ENCODE measurements at places on chromosomes 3 and 15.

GRCh38 chr3:125398952-125399351, 23.8 kb upstream of the ZNF148 start:
- no peak for DNase-seq

DNA sequence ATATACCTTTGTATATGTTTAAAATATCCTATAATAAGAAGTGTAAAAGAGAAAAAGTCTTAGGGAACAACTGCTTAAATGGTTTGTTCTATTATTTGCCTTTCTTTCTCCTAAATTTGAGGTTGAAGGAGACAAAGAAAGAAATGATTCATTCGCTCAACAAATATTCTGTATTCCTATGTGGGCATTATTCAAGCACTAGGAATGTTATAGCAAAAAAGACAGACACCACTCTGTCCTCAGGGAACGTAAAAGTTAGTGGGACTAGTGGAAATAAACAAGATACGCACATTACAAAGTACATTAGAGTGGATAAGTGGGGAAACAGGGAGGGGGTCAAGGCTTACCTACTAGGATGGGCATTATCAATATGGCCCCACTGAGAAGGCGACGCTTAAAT, 332.2 kb downstream of the LPP start:
- DNase-seq, result no peak

- DNase-seq, result no peak
These were observed 11.9 kb downstream of the PRICKLE2 start for GRCh38 chr3:64213224-64213878.

- DNase-seq, result no peak
These were observed 47.9 kb downstream of the CCNB2 start for GRCh38 chr15:59152694-59153450.

DNA sequence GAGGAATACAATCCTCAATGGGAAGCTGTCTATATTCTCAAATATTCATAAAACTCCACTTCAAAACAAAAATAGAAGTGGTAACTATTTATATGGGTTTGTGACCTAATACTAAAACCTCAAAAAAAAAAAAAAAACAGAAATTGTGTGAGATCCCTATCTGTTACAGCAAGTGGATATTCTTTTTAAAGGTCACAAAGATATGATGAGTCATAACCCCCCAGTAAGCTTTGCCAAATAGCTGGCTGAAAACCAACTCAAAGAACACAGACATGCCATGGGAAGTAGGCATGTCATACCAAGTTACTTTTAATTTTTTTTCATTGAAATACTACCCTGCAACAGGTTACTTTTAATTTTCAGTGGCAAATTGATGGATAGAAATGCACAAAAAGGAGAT, 62.5 kb downstream of the CBLB start:
- DNase-seq, result no peak

- no peak for DNase-seq
These were observed 80.7 kb downstream of the CHST2 start for GRCh38 chr3:143200001-143200924.

- DNase-seq, result no peak
These were observed 10.6 kb downstream of the SPRED1 start for GRCh38 chr15:38263251-38263650.

DNA sequence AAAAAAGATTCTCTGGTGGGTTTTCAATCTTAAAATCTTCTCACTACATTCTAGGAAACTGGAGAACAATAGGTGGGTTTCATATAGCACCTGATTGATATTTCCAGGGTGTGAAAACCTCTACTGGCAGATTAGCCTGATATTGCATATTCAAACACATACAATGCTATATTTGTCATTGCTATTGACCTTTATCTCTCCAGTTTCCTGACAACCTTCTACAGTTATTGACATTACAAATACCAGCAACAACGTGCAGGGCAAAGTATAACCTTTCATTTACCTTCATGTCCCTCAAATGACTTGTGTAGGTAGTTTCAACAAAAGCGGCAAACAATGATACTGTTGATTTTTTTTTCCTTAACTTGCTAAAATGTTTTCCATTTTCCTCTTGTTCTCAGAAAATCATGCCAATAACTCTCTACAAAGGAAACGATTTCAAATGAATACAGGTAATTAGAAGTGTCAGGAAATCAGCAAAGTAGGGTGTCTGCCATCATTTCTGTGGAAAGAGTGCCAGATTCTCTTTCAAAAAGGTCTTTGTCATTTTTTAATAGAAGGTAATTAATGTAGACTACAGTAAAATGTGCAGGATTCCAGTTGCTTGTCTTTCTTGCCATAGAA, 72.6 kb upstream of the CDIN1 start:
- DNase-seq, result no peak

DNA sequence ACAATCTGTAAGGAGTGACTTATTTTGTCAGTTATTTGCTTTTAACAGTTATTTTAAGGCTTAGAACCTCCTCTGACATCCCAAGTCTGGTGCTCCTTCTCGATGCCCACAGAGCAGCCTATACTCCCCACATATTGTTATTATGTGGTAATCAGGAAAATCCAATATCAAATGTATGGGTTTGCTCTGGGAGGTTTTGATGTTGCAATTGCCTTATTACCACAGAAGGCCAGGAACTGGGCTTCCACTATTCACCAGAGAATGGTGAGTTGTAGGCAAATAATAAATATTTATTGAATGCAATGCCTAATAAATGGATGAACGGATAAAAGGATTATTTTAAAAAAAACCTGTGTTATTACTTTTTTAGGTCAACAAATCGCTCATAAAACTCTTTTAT, 12.2 kb downstream of the NEK10 start:
- no peak for DNase-seq

- no peak for DNase-seq
These were observed 13.7 kb upstream of the CCR3 start for GRCh38 chr3:46228260-46229242.

DNA sequence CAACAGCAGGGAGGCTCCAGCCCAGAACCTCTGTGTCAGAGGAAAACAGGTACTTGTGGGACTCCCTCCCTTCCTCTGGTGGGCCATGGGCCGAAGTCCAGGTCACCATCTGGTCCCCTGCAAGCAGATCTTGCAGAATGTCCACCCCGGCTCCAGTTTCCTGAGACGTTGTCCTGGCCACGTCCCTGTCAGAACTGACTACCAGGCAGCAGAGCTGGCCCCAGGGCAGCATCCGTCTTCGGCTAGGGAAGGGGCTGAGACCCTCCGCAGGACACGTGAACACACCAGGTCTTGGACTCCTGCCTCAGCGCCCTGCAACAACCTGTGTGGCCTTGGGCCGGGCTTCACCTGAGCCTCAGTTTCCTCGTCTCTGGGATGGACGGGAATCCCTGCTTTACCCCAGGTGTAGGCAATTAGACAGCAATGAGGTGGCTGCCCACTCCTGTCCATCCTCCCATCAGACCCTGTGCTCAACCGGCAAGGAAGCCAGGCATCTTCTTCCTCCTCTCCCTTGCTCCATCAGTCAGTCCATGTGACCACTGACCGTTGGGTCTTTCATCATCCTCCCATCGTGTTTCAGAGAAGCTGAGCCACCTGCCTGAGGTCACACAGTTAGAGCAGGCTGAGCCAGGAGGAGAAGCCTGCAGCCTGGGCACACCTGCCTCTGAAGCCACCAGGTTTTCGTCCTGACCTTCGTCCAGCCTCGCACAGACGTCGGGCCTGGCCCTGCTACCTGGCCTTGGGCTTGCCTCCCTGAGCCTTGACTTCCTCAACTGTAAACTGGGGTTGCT, 8.9 kb upstream of the PRKCD start:
- DNase-seq, result peak; percentile 47

DNA sequence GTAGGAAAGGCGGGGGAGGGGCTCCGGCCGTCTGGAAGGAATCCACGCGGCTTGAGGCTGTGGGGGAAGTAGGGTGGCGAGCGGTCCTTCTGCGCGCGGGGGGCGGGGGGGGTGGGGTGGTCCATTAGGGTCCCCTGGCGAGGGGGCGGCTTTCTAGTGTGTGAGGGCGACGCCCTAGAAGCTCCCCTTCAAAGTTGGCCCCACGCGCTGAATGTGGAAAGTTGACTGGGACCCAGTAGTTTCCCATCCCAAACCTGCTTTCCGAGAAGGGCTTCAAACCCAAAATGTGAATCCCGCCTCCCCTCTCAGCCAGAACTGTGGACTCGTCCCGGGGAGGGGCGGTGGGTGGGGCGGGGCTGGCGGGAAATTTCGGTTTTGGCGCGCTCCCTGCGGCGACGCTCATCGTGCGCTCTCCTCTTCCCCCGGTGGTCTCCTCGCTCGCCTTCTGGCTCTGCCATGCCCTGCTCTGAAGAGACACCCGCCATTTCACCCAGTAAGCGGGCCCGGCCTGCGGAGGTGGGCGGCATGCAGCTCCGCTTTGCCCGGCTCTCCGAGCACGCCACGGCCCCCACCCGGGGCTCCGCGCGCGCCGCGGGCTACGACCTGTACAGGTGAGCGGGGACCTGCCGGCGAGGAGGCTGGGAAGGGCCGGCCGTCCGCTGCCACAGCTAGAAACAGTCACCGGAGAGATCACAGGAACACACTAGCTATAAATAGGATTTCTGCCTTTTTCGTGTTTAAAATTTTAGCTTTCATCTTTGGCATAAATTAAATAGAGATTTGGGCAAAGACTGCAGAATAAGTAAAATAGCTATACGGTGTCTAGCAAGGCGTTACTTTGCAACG, 790 bp downstream of the DUT start:
- peak; percentile 88 for DNase-seq

GRCh38 chr3:11609481-11609880, 34.2 kb downstream of the VGLL4 start:
- DNase-seq, result no peak

GRCh38 chr15:33971811-33972210, 3.5 kb downstream of the CHRM5 start:
- no peak for DNase-seq

DNA sequence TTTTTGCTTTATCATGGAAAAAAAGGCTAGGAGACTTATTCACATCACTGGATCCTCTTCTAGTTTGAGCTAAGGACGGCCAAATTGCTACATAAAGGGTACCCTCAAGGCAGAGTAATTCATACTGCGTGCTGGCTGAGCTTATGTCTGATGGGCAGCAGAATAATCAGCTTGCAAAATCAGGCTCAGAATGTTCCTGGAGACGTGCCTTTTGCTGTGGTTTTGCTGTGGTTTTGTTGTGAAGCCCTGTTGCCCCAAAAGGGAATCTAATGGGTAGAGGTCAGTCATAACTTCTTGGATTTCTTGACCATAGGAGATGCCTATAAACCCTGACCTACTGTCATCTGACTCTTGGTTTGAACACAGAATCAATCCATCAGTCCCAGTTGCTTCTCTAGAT, 189.9 kb downstream of the SOX2 start:
- DNase-seq, result no peak

DNA sequence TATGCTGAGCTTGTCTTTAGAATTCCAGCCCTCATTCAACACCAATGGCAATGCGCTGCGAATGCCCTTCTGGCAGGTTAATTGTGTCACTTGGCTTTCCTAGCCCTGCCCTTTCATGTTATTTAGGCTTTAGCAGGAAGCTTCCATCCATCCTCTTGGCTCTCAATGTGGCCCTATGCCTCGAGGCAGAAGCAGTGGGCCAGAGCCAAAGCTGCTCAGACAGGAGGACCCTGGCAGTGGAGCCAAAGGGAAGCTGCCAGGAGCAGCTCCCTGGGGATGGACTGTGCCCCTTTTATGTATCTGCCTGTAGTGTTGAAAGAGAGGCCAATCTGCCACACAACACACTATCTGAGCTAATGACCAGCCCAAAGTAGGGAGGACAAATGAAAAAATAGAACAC, 376.4 kb downstream of the CTNNB1 start:
- peak; percentile 20 for DNase-seq

DNA sequence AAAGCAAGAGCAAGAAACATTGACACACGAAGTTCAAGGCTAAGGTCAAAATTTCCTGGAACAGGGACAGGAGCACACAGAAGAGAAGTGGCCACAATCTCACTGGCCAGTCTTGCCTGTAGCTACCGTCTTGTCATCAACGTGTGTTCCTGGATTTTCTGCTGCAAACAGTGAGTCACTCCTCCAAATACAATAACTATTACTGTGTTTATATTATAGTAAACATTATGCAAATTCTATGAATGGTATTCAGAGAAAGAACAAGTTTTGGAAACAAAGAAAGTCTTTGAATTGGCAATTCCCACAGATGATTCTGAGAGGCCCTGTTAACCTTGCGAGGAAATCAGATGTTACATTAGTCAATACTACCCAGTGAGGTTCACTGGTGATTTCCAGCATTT, 220.5 kb downstream of the FAM43A start:
- DNase-seq, result no peak
